CD4-positive, alpha-beta T cell treated with Interleukin-12 subunit alpha and Interleukin-12 subunit beta, for 1 hour (primary cell): ENCODE measurements at places on chromosomes 3 and 15.
A peak's percentile ranks its signal among the peaks of the same experiment; 100 is the strongest.

DNA sequence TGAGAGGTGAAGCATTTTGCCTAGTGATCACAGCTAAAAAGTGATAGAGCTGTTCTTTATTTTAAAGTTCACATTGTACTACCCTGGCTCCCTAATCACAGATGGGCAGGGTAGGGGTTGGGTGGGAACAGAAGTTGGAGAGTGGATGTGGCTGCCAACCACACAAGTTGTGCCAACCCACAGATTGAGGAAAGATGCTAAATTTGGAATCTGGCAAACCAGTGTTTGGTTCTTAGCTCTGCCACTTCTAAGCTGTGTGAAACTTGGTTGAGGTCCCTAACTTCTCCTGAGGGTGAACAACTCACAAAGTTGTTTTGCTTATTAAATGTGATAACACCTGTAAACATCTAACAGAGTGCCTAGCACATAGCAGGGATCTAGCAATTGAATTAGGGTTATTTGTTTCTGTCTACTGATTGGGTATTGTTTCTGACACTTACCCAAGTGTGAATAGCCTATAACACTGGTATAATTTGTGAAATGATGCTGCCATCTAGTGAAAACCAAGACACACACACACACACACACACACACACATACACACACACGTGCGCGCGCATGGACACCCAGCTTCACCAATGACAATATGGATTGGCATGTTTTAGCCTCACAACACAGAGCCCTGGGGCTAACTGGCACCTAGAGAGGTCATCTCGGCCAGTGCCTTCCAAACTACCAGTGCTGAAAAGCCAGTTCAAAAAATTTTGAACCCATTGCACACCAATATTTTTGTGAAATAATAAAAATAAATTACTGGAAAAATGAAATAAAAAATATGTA, 25.3 kb downstream of the ADGRG7 start:
- DNase-seq = peak; percentile 22

DNA sequence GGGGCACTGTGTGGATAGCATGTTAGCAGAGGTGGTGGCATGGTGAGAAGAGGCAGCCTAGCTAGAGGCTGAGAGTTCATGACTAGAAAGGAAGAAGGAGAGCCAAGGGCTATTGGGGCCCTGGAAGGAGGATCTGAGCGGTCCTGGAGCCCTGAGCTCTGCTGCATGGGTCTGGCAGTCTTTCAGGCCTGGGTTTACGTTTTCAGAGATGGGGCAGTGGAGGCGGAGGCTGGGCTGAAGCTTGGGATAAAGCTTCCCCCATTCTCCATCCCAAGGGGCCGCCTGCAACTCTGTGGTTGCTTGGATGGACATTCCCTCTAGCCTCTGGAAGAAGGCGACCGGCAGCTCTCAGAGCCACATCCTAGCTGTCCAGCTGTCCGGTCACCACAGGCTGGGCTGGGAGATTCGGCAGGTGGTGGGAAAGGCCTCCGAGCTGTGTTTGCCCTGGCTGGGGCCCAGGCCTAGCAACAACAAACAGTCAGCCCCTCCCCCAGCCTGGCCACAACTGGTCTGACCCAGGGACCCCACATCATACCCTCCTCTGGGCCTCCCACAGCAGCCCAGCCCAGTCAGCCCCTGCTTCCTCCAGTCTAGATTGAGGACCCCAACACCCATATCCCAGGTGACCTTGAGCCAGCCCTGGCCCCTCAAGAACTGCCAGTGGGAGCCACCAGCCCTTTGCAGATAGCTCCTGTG, 1.8 kb upstream of the SLC38A3 start:
- no peak for DNase-seq

DNA sequence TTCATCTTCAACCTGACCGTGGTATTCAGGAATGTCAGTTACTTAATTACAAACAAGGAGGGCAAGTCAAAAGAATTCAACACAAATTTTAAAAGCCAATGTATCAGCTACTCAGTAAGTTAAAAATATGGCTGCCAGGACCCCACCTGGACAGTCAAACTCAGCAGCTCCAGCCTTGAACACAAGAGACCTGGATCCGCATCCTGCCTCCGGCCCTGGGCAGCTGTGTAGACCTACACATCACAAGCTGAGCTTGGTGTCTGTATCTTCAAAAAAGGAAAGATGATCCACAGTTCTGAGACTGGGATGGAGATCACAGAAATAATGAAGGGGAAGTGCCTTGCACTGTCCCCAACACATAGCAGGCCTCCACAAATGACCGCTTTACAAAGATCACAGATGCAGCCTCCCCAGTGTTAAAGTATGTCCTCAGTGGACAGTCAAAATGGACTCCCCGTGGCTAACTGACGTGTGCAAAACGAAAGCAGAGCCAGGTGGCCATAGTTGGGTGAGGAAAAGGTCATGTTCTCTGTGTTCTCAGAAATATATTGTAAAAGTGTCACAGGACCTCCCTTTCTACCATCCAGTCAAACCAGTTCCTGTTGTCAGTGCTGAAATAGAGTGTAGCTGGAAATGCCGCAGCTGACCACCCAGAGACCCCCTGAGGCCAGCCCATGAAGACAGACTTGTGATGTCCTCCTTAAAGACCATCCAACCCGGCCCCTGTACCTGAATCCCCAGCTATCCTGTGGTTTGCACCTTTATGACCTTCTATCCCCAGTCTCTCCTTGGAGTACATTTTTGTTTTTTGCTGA, 168.5 kb upstream of the NSMCE3 start:
- DNase-seq = no peak

- DNase-seq = no peak
Observed at GRCh38 chr3:194714137-194714455, 28.4 kb downstream of the FAM43A start.
